Activated CD4-positive, alpha-beta T cell treated with anti-CD3 and anti-CD28 coated beads, Interleukin-2, amount 10 ng/mL, durations not matched to agents 24 days and 14 days (primary cell): ENCODE measurements at places on chromosomes 5 and 9.

DNA sequence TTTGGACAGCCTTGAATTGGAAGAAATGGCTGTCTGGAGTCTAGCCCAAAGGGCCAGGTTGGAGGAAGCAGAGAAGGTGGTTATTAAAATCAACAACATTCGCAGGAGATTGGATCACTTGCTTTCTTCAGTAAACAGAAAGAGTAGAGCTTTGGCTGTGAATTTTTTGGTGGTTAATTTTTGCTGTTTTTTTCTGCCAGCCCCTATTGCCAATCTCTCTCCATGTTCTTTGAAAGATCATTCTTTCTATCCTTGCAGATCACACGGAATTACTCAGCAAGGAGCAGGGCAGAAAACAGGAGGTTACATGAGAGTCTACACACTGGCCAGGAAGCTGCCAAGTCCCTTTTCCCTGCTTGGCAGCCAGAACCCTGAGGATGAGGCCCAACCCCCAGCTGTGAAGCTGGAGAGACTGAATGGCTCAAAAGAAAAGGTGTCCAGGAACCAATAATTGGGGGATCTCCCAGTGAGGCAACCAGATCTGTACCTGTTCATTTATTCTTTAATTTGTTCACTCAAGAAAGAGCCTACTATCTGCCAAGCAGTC is 13.0 kb downstream of the GLRX start:
- DNase-seq = peak; percentile 60

GRCh38 chr5:130529511-130530485 is 625.5 kb downstream of the CHSY3 start:
- DNase-seq = no peak

DNA sequence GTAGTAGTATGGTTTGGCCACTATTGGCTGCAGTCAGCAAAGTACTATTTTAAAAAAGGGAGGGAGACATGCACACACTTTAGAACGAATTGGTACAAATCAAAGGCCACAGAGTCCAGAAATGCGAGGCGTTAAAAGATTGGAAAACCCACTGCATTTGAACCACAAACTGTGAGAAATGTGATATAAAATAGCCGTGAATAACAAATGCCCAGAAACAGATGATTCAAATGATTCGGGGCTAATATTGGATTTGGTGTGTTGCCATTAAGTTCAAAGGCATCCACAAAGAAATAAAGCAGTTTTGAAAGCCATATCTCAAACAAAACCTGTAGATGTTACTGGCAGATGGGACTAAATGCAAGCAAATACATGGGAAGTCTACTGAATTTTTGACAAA is 140.9 kb upstream of the HMHB1 start:
- DNase-seq = no peak

DNA sequence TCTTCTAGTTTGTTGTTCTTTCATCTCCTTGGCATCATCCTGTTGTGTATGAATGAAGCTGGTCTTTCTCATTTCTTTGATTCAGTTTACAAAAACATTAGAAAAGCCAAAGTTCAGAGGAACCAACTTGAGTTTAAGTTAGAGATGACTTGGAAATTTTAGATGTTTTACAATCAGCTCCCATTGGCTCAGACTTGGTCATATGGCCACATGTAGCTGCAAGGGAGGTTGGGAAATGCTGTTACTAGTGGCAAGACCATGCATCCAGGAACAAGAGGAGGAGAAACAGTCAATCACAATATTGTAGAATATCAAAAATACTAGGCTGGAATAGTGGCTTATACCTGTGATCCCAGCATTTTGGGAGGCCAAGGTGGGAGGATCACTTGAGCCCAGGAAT is 19.5 kb downstream of the CARD6 start:
- DNase-seq = no peak

DNA sequence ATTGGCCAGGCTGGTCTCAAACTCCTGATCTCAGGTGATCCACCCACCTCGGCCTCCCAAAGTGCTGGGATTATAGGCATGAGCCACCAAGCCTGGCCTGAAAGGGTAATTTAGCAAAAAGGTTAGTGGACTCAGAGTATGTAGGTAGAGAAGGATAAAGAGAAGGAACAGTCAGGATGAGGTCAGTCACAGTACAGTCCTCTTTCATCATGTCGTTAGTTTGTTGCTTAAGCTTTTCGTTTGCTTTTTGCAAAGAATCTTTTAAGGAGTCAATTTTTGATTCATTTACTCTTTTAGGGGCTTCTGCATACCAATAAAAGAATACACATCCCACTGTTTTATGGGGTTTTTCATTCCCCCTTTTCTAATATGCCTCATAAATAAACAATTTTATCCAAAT is 17.8 kb upstream of the GBGT1 start:
- DNase-seq = no peak

DNA sequence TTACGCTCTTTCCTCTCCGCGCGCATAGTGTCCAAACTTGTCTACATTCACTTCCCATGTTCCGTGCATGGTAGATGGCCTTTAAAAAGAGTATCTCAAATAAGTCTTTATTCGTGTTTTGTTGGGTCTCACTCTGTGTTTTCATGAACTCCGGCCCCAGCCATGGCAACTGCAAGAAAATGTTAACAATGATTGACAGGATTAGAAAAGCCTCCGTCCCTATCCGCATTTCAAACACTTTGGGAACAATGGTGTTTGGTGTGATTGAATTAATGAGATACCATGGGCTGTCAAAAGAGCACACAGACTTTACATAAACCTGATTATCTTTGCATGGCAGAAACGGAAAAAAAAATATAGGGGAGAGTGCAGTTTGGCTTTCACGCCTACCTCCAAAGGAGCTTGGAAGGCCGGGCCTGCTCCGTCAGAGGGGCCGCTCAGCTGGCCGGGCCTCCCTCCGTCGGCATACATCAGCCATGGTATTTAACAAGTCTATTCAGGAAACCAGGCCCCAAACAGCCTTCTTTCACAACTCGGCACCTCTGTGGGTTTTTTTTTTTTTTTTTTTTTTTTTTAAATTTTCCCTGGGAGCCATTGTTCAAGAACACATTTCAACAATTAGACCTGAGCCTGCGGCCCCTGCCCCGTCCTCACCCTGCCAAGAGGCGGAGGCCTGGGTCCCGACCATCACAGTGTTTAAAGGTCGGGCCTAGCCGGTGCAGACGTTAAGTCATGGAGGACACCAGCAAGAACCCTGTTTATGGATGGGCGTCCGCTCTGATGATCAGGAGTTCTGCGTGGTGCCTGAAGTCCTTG is 323.8 kb upstream of the IRX4 start:
- DNase-seq = peak; percentile 40

DNA sequence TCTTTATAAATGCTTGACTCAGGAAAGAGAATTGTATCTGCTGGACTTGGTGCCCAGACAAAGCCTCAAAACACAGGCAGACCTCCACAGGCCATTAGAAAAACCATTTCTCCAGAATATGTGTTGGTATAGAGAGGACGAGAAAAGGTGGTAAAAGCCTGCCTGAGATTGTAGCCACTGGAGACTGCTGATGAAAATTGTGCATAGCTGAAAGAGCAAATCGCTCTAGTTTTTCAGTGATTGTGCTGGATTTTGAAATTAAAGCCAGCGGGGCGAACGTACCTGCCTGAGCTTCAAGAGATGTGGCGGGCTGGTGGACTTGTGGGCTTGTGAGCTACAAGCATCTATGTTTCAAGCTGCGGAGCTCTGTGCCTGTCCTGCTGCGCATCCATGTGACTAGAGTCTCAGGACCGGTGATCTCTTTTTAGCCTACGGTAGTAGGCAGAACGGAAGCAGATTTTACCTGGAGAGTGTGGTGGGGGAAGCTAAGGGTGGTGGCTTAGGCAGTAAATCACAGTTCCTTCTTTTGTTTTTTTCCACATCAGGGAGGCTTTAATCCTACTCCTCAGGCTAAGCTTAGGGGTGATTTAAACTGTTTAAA is 193.6 kb downstream of the SREK1 start:
- DNase-seq = no peak

DNA sequence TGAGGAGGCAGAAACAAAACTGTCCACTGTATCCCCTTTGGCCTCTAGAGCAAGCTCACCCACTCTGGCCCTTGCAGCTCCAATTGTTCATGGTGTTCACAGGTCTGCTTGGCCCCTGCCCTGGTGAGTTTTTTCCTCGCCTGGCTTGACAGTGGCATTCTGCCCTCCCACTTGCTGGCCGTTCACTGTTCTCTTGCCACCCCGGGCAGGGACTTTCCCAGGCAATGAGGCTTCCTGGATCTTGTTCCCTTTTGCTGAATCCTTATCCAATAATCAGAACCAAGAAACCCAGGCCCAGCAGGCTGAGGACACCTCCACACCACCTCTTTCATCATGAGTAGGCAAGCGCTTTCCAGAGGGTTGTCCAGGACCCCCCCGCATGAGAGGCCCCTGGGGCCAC is 31.2 kb downstream of the ZNF618 start:
- DNase-seq = peak; percentile 49

DNA sequence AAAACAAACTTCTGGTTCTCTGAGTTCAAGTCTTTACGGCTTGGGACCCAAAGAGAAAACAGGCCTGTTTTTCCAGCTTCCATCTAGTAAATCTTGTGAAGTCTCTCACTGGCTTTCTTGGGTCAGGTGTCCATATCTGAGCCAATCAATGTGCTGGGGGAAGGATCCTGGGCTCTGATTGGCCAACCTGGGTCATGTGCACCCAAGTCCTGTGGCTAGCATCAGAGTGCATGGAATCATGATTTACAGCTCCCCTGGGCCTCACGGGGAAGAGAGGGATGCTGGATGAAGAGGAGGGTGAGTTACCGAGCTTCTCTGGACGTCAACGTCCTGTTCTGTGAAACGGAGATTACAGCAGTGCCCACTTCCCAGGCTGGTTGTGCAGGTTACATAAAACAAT is 19.4 kb downstream of the CXCL14 start:
- no peak for DNase-seq

- peak; percentile 66 for DNase-seq
Measured at GRCh38 chr5:16467363-16468219, 2.0 kb upstream of the ZNF622 start.

DNA sequence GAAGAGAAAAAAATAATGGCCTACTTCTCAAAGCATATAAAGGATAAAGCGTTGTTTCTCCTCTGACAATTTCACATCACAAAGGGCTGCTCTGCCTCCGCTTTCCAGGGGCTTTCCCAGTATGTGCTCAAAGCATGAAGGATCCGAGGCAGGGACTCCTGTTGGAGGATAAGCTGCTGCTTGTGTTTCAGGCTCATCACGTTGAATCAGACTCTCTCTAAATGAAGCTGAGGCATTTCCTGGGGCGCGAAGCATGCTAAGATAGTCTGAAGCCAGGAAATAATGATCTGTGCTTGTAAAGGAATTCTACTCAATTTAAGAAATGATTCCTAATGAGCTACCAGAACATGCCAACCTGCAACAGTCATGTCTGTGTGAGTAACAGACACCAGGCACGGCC is 97.5 kb downstream of the MARCHF11 start:
- DNase-seq = no peak

DNA sequence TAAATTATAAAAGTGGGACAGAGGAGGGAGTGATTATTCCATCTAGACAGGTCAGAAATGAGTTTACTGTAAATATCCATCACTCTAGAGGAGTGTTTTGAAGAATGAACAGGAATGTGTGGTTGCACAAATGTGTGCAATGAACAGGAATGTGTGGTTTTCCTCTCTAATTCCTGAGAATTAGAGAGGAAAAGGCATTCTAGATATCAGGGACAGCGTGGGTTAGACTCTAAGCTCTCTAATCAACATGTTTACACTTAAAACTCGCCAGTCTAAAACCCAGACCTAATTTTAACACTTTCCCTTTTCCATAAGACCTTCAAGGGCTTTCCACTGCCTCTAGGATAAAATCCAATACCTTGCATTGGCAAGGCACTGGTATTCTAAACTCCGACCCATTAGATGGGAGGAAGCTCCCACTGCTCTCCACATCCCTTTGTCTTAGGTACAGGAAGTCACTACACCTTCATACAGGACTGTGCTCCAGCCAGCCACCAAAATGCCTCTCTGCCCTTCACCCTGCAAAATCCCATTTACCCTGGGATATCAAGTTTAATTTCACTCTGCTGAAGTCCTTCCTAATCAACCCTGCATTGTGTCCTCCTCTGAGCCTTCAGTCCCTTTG is 67.9 kb downstream of the NFIB start:
- DNase-seq = no peak

DNA sequence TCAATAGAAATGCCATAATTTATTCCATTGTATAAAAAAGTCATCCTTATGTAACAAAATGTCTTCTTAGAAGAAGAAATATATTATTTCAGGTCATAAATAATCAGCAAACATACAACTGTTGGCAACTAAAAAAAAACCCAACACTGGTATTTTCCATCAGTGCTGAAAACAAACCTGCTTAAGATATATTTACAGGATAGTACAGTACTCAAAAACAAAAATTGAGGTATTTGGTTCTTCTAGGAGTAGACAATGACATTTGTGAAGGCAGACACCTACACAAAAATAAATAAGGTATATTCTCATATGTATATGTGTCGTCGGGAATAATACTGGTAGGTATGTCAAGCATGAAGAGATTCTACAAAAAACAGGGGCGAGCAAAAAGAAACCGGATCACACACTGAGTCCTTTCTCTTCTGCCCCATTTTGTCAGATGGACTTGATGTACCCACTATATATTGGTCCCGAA is 2.9 kb downstream of the DUSP1 start:
- no peak for DNase-seq

DNA sequence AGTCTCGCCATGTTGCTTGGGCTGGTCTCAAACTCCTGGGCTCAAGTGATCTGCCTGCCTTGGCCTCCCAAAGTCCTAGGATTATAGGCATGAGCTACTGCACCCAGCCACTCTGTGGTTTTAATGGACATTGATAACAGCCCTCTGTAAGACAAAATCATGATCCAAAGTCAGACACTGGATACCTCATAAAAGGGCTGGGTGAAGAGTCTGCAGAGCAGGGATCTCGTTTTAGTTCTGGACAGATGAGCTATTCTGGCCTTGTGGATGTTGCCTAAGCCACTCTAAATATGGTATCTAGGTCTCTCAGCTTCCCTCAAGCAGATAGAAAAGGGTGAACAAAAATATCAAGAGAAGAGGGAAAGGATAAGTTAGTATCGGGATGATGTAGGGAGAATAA is 133.4 kb upstream of the OSMR start:
- no peak for DNase-seq

- no peak for DNase-seq
Measured at GRCh38 chr5:150465927-150466326, 16.4 kb upstream of the RPS14 start.

GRCh38 chr5:65855766-65856315 is 70.5 kb upstream of the ERBIN start:
- DNase-seq = no peak

DNA sequence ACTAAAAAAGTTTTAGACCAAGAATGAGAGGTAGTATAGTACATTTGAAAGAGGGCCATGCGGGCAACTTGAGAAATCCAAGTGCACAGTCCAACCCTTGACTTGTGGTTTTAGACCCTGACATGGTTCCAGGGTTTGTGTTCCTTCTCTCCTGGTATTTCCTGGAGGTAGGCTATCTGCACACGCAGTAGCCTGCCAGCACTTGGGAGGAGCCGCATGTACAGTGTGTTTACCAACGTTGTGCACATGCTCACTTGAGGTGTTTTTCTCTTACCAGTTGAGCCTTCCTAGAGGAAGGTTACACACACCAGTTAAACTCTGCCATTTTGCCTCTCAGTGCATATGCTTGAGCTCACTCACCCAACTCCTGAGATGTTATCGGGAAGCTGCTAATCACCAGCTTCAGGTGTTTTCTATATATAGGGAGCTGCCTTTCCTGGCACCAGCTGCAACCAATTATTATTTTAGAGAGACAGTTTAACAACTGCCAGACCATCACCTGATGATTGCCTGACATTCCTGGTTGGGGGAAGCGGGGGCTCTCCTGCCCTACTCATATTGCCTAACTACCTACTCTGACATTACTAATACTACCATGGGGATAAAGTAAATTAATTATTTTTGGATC is 593.4 kb upstream of the TUSC1 start:
- no peak for DNase-seq

GRCh38 chr5:150528924-150529546 is 21.1 kb downstream of the NDST1 start:
- DNase-seq = no peak

GRCh38 chr5:17005107-17005828 is 69.2 kb upstream of the MYO10 start:
- DNase-seq = no peak
